AG09319 (cell line): ENCODE measurements at places on chromosomes 4 and X.

GRCh38 chrX:78831523-78831922 is 84.0 kb downstream of the LPAR4 start:
- no peak for DNase-seq

- no peak for DNase-seq
Measured at GRCh38 chr4:169066934-169067333, 56.9 kb upstream of the CBR4 start.

DNA sequence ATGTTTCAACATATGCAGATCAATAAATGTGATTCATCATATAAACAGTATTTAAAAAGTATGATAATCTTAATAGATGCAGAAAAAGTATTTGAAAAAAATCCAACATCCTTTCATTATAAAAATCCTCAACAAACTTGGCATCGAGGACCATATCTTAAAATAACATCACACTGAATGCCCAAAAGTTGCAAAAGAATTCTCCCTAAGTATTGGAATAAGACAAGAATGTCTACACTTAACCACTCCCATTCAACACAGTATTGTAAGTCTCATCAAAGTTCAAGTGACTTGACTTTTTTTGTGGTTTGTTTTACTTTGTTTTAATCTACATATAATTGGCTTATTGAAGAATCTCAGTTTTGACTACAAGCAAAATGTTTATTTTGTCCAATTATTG is 779.0 kb upstream of the SLIT2 start:
- no peak for DNase-seq

DNA sequence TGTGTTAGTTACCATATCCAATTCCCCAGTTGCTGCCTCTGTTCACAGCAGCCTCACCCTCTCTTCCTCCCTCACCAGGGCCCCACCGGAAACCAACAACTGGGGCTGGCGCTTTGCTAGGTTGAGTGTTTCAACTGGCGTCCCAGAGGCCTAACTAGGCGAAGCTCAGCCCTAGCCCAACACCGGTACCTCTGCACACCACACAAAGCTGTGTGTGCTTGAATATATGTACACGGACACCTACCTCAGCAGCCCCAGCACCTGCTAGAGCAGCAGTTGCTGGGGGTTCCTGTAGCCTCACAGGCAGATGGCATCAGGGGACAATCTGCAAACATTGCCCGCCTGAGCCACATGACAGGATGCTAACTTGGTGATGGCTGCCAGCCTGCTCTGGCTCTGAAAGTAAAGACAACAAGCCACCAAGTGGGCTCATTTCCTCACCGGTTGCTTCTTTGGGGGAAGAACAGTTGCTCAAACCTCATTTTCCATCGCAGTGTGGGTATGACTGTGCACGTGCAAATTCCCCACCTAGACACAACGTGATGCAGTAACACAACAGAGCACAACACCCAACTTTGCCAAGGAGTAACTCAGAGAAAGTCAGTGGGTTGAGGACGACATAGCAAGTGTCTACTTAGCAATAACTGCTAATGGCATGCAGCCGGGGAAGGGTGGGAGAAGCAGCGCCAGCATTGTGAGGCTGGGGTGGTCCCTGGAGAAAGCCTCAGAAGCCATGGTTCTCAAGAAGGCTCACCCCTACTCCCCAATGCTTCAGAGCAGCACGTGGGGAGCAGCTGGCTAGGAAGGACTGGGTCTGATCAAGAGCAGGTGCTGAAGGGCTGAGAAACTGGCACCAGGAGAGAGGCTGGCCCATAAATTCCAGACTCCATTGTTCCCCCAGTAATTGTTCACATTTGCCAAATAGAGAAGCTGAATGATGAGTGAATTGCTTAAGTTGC is 139.5 kb downstream of the SH3KBP1 start:
- no peak for DNase-seq
